ENCODE measurements at places on chromosomes 2 and 18.
A peak's percentile ranks its signal among the peaks of the same experiment; 100 is the strongest.

GRCh38 chr2:96715658-96716057, 24.2 kb downstream of the LMAN2L start:
- DNase-seq: no peak

- DNase-seq: no peak
Observed at GRCh38 chr2:101435001-101435862, 39.7 kb downstream of the RFX8 start.

GRCh38 chr2:236973343-236973980, 112.2 kb upstream of the COPS8 start:
- no peak for DNase-seq

GRCh38 chr2:42105330-42106256, 57.8 kb downstream of the PKDCC start:
- DNase-seq: no peak

- no peak for DNase-seq
Observed at GRCh38 chr2:17790536-17790935, 25.7 kb upstream of the MSGN1 start.

DNA sequence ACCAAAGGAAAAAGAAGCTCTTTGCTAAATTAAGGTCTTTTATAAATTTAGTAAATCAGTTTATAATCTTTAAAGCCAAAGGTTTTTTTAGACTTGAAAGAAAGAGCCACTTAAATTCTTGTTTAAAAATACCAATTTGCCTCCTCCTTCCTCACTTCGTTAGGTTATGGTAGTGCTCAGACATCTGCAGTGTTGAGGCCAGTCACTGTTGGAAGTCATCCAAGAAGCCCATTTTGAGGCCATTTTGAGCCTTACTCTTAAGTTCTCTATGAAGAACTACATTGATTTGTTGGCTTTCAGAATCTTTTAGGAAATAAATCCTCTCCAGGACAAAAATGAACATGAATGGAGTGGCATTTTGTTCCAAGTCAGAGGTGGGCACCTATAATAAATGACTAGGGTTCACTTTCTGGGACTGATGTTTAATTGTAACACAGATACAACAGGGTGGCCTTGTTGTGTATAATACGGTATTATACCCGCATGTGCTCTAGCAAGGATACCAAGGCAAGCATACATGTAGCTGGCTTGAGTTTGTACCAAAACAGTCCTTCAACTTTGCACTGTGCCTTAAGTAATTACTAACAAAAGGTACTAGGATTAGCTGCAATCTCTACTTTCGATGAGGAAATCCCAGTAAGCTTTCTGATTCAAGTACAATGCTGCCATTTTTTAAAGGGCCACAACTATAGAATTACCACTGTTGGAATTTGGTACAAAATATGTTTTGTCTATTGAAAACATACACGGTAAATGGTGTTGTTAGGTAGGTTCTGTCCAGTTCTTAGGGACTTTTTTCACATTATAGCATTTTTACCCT, 22.8 kb downstream of the SLC66A3 start:
- no peak for DNase-seq

GRCh38 chr18:74496508-74497323, 553 bp downstream of the CNDP2 start:
- peak; percentile 19 for DNase-seq

- no peak for DNase-seq
Observed at GRCh38 chr18:58492891-58493469, 135.9 kb downstream of the ALPK2 start.

- no peak for DNase-seq
Observed at GRCh38 chr18:46448347-46448746, 208.7 kb downstream of the LOXHD1 start.

All from HEK293T (cell line).